Osteocyte (in vitro differentiated cells): ENCODE measurements at places on chromosomes 7 and 10. TPM values are rescaled to one million over a fixed set of nuclear protein-coding genes. Genes with fewer than 3 reads are reported as not detected.

CALML3 gene
- total RNA-seq, result not detected in 2 replicates

GDI2 gene
- 229 and 232 TPM in 2 replicates for total RNA-seq

DNA sequence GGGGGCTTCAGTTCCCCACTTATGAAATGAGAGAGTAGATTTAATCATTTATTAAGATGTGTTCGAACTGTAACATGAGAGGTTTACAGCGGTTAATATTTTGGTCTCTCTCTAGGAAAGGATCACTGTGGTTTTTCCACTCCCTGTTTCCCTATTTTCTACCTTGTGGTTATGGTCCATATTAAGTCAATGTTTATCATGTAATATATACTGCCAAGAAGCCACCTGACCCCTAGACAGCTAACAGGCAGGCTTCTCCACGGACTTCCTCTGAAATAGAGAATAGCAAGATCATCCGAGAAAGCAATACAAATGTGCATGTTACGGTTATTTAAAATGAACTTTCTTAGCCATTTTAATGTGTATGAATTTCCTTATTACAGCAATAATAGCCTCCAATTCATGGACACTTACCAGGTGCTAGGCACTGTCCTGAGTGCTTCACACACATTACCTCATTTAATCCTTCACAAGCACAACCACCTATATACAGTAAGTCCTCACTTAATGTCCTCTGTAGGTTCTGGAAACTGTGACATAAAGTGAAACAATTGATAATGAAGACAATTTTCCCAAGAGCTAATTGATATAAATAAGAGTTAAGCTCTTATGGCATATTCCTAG is 835 bp upstream of the COL28A1 start:
- H3K27ac ChIP-seq, result no peak overlapping the region
- H3K27me3 ChIP-seq, result no peaks in the 10 kb centered on the region
- no peak overlapping the region for H3K4me3 ChIP-seq
- peaks cover 5% of the 10 kb centered on the region for H3K4me1 ChIP-seq
- no peaks in the 10 kb centered on the region for H3K36me3 ChIP-seq

GRID2IP gene
- total RNA-seq, result 0.10 and 0.13 TPM in 2 replicates

TET1 gene
- total RNA-seq, result 20.4 and 20.9 TPM in 2 replicates

CAMK2B gene
- total RNA-seq, result not detected in 2 replicates
